Peyer's patch (tissue), 4 donors: ENCODE measurements at places on chromosomes 12 and 14. TPM values are rescaled to one million over a fixed set of nuclear protein-coding genes. Genes with fewer than 3 reads are reported as not detected.

DNA sequence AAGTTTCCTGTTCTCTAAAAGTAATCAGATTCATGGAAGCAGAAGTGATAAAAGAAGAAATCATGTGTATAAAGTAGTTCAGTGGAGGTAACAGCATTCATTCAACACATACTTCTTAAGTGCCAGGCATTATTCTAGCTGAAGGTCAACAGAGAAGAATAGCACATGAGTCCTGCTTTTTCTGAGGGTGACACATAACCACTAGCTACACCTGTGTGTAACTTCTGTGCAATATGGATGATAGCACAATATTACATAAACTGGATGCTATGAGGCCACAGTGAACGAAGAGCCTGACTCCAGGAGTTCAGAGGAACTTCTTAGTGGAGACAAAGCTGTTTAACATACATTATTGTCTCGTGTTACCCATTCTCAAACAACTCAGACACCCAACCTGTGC is 114.3 kb upstream of the PCED1B start:
- no peak for DNase-seq

DNA sequence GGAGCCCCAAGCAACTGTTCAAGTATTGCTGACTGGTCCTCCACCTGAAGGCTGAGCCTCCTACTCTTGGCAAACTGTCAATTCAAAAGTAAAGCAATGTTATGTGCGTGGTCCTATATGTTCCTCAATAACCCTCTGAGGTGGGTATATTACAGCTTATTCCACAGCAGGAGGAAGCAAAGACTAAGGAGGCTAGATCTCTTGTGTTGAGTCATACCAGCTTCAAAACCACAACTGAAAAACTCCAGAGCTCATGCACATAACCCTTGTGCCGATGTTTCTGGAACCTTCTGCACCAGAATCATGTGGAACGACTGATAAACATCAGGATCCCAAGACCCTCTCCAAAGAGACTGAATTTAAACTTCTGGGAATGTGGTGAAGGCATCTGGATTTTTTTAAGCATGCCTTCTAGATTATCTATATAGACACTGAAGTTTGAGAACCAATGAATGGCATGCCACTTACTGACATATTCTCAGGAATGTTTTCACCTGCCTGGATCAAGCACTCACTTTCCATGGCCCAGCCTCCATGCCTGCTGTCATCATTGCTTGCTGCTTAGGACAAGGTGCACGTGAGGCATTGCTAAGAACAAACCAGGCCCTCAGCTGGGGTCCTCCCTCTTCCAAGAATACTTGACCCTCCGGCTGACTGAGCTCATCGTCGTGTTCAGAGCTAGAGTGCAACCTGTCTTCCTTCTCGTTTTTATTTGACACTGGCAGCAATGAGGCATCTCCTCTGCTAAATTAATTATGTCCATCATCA is 194.7 kb downstream of the BCL11B start:
- no peak for DNase-seq

KLHL42 gene
- 20.6 TPM for total RNA-seq

CCND2 gene
- 72.0 TPM for total RNA-seq

UBC gene
- 1,109 TPM for total RNA-seq
